ENCODE measurements at places on chromosomes 5 and 9.

GRCh38 chr5:153641183-153641688 lies 150.8 kb downstream of the GRIA1 start:
- DNase-seq: no peak

- no peak for DNase-seq
Measured at GRCh38 chr9:35616681-35617459, 1.3 kb downstream of the CD72 start.

DNA sequence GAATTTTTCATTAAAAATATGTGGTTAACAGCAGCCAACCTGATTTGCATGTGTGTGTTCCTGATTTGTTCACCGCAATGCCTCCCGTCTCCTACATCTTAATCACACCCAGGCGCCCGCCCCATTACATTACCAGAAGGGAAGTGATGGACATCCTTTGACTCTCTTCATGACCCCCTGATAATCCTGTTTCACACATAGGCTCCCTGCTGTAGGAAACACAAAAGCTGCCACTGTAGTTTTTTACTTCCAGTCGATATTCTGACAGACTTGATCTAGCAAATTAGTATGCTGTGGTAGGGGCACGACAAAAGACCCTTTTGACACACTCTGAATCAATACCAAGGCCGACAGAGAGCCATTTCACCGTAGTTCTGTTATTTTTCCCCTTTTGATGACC lies 287.8 kb upstream of the ISL1 start:
- DNase-seq: no peak

DNA sequence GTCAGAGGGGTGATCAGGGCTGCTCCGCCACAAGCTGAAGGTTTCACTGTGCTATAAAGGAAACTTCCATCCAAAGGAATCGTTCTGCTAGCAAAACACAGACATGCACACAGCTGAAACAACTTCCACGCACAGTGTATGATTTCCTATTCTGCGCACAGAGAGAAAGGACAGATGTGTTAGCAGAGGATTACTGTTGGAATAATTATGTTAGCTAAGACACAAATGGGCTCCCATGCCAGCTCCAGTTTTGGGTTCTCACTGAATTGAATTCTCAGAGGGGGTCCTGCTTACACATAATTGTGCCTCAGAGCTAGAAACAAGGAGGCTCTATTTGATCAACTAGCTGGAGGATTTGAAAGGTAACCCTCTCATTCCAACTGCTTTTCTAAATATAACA lies 352.4 kb downstream of the IRX2 start:
- no peak for DNase-seq
